ENCODE measurements at places on chromosomes 13 and 19.

DNA sequence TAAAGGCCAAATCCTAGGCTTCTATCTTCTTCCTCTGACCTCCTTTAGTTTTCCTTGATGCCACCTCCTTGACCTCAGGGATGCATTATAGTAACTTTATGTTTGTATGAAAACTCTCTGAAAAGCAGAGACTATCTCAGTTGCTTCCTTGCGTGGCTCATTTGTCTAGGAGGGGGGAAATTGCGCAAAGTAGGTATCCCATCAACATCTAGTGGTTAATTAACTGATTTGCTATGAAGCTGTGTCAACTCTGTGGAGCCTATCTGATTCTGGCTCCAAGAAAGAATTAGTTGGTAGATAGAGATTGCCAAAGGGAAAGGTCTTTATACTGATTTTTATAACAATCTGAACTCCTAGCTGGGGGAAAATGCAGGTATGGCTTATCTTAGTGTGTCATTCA, 82.1 kb upstream of the FRY start:
- DNase-seq = no peak

GRCh38 chr13:24557081-24557480, 44.5 kb upstream of the PARP4 start:
- no peak for DNase-seq

DNA sequence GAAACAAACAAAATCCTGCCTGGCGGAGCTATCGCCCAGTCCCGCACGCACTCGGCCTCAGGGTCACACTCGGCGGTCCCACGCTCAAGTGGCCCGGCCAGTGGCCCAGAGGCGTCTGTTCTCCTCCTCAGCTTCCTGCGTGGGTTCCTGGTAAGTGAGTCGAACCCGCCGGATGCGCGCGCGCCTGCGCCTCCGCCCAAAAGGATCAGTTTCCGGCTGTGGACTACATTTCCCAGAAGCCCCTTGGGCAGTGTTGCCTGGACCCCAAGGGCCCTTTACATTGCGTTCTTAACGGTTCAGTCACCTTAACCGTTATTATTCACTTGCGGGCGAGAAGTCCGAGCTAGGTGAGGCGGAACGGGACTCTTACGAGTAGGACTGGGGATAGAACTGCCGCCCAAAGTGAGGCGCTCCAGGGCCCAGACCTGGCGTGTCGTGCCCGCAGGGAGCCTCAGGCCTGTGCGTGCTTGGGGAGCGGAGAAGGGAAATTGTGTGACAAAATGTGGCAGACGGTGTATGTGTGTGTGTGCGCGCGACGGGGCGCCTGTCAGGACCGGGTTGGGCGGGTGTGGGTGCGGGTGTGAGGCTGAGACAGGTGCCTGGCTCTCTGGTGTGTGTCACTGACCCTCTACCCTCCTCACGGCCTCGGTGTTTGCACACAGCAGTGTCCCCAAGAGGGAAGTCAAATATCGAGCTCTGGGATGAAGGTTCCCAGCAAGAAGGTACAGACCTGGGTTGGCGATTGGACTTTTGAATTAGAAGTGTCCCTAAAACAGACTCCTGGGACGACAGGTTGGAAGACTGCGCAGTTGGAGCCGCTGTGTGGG, at the start of gene ZNF546:
ZNF546 (plus strand) TSS at position 250 of the 827 bp plus-strand sequence. CDS start 1,267 bp downstream, outside the sequence.
- peak; percentile 5 for DNase-seq

DNA sequence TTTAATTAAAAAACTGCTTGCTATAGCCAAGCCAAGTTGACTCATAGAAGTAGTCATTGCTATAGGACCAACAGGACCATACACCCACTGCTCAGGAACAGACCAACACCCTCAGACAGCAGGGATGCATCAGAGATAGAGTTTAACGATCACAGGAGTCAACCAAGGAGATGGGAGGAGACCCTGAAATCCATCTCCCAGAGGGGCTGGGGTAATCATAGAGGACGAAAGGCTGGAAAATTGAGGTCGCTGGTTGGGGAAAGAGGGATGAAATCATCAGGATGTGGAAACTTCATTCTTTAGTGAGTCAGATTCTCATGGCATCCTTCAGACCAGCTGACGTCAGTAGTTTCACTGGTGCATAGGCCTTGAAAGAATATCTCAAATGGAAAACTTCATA, 160.4 kb upstream of the GPC6 start:
- DNase-seq = no peak

DNA sequence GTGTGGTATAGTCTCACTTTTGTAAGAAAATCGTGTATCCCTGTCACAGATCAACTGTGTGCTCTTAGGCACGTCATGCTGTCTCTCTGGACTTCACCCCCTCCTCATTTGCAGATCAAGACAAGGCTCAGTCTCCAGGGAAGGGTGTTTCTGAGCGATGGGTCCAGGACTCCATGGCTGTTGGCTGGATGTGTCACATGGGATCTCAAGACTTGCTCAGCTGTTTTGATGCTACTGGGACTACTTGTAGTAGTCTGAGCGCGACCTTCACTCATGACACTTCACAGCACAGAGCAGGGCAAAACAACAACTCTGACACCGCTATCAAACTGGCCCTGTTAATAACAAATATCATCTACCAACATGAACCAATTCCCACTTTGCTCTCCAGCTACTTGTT, 36.2 kb downstream of the SMAD9 start:
- no peak for DNase-seq

GRCh38 chr19:14015524-14016035, 9.5 kb upstream of the RFX1 start:
- no peak for DNase-seq

DNA sequence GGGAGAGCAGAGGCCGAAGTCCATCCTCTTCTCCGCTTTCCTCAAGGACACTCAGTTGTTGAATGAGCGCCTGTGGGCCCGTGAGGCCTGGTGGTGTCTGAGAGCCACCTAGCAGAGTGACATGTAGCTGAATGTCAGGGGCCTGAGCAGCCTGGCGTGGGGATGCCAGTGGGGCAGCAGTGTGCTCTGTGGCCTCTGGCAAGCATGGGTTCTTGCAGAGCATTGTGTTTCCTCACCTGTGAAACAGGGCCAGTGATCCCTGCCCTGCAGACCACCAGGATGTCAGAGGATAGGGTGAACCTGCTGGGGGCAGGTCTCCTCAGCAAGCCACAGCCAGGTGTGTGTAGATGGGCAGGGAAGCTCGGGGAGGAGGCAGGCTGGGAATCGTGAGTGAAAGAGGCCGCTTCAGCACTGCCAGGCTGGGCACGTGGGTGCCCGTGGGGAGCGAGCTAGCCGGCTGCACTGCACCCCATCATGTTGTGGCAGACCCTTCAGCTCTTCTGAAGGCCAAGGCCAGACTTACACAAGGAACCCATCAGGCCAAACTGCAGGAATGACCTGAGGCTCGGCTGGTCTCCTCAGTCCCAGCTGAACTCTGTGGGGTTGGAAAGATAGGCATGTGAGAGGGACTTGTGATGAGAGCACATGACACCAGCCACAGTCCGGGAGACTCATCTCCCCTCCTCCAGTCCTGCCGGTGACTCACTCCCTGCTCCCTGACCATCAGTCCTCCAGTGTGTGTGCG, 5.0 kb downstream of the PPP1R37 start:
- DNase-seq = no peak

DNA sequence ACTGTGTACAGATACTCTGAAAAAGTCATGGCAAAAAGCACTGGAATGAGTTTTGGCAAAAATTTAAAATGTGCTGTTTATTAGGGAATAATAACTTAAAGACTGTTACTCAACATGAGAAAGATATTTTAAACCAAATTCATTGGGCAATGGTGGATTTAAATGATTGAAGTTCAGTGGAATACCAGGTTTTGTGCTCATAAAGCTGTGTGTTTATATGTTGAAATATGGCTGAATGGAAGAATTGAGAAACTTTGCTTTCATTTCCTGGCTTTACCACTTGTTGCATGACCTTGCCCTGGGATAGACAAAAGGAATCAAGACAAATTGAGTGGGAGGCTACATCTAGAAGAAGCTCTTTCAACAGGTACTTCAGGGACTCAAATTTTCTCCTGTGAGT, 246.4 kb downstream of the GPC5 start:
- no peak for DNase-seq

DNA sequence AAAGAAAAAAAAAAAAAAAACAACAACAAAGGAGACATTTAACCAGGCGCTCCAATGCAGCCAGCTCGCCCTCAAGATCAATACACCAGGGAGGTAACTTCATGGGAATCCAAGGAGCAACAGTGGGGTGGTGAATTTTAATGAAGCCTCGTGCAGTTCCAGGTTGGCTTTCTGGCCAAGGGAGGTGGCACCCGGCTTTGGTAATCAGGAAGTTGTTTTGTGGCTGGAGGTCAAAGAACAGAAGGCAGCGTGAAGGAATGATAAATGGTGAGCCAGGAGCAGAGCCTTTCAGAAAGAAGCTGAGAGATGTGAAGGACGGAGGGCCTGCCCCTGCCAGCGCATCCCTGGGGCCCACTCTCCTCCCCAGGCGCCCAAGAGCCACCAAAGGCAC, 188.2 kb upstream of the TSC22D1 start:
- DNase-seq = no peak
